ENCODE measurements at places on chromosomes 4 and X. TPM values are rescaled to one million over a fixed set of nuclear protein-coding genes. Genes with fewer than 3 reads are reported as not detected.

Gene RTL3
- total RNA-seq: not detected

Gene ARHGAP36
- total RNA-seq: 0.31 TPM

Gene GPRIN3
- 31.2 TPM for total RNA-seq

Gene BEX1
- total RNA-seq: 103 TPM

Gene SHROOM4
- total RNA-seq: 1.7 TPM

Gene FOXR2
- total RNA-seq: not detected

Gene CPZ
- total RNA-seq: 3.9 TPM

Gene RIBC1
- total RNA-seq: 1.1 TPM

Gene S100G
- total RNA-seq: not detected

Gene EXOC1L
- not detected for total RNA-seq

Gene DRD5
- 0.94 TPM for total RNA-seq

Gene ZBTB49
- total RNA-seq: 8.4 TPM

Gene TIGD4
- total RNA-seq: 2.7 TPM

Gene ODAPH
- not detected for total RNA-seq

Gene LDOC1
- total RNA-seq: 8.4 TPM

Gene MTMR8
- 3.6 TPM for total RNA-seq

Gene GASK1B
- total RNA-seq: 10.3 TPM

Gene ASB12
- total RNA-seq: 0.31 TPM

Gene GC
- total RNA-seq: 0.31 TPM

Gene DCX
- 389 TPM for total RNA-seq

Gene SSX2B
- total RNA-seq: not detected

Gene PCDH11X
- 130 TPM for total RNA-seq

Gene GDPD2
- total RNA-seq: 2.5 TPM

Gene ADGRG2
- total RNA-seq: 6.6 TPM

Gene WAS
- 0.16 TPM for total RNA-seq

Gene CSAG2
- not detected for total RNA-seq

Gene FATE1
- total RNA-seq: not detected

Gene IL1RAPL1
- 17.0 TPM for total RNA-seq

Gene ADH1A
- total RNA-seq: not detected

Gene HTN3
- not detected for total RNA-seq

Gene H2BW2
- not detected for total RNA-seq

Gene MAGEB17
- 0.16 TPM for total RNA-seq

Gene FGFRL1
- 2.3 TPM for total RNA-seq

Gene SLC6A14
- total RNA-seq: not detected

Gene MCF2
- 12.9 TPM for total RNA-seq

Gene CXCL6
- total RNA-seq: 0.62 TPM

Gene IL15
- total RNA-seq: 0.31 TPM

Gene SPOCK3
- total RNA-seq: 15.1 TPM
